ENCODE measurements at places on chromosomes 12 and 14. TPM values are rescaled to one million over a fixed set of nuclear protein-coding genes. Genes with fewer than 3 reads are reported as not detected.

GRCh38 chr12:132560614-132561426, 49.6 kb downstream of the LRCOL1 start:
- DNase-seq: no peak
- H3K4me3 ChIP-seq: peak overlapping the region; percentile 72
- H3K27me3 ChIP-seq: no peaks in the 10 kb centered on the region
- H3K4me1 ChIP-seq: peaks cover 6% of the 10 kb centered on the region
- H3K36me3 ChIP-seq: no peaks in the 10 kb centered on the region

DNA sequence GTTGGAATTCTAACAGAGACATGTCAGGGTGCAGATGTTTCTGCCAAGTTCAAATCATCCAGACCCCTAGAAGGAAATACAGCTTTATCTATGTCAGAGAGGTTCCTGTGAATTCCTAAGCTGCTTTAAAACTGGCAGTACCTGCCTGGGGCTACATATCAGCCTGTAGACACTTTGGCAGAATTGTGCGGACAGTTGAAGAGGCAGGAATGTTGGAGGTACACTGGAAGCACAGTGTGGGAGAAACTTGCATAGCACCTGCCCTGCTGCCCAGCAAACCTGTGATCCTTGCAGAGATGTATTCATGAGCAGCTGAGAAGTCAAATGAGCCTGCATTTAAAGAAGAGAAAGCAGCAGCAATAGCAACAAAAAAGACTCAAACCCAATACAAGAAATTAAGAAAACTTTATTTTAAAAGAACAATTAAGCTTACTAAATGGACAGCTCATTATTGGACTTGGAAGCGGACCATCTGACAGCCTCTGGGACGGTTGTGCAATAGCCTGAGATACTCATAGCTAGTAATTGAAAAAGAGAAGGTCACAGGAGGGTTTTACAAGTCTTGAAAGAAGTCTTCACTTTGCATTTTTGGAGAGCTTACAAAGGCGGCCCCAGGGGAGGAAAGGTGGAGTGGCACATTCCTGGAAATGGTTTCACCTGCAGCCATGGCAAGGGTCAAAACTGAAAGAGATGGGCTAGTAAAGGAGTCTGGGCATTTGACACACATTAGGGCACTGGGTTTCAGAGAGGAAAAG, 280.9 kb upstream of the FLRT2 start:
- no peak overlapping the region for H3K4me3 ChIP-seq
- H3K27ac ChIP-seq: no peak overlapping the region

- peak overlapping the region; percentile 83 for H3K27ac ChIP-seq
- H3K4me1 ChIP-seq: peaks cover 25% of the 10 kb centered on the region
- no peaks in the 10 kb centered on the region for H3K36me3 ChIP-seq
These were observed 216.5 kb downstream of the PHLDA1 start for GRCh38 chr12:75814851-75815754.

- H3K4me3 ChIP-seq: no peak overlapping the region
- no peaks in the 10 kb centered on the region for H3K27me3 ChIP-seq
- H3K4me1 ChIP-seq: peaks cover 36% of the 10 kb centered on the region
- no peak for DNase-seq
- peaks cover 8% of the 10 kb centered on the region for H3K36me3 ChIP-seq
These were observed 1.9 kb upstream of the SCFD1 start for GRCh38 chr14:30620178-30620577.

GRCh38 chr12:103748002-103748401, 93.0 kb downstream of the NT5DC3 start:
- H3K27me3 ChIP-seq: no peaks in the 10 kb centered on the region
- H3K4me3 ChIP-seq: no peak overlapping the region
- peaks cover 3% of the 10 kb centered on the region for H3K4me1 ChIP-seq
- H3K27ac ChIP-seq: no peak overlapping the region
- H3K36me3 ChIP-seq: no peaks in the 10 kb centered on the region
- no peak for DNase-seq

DNA sequence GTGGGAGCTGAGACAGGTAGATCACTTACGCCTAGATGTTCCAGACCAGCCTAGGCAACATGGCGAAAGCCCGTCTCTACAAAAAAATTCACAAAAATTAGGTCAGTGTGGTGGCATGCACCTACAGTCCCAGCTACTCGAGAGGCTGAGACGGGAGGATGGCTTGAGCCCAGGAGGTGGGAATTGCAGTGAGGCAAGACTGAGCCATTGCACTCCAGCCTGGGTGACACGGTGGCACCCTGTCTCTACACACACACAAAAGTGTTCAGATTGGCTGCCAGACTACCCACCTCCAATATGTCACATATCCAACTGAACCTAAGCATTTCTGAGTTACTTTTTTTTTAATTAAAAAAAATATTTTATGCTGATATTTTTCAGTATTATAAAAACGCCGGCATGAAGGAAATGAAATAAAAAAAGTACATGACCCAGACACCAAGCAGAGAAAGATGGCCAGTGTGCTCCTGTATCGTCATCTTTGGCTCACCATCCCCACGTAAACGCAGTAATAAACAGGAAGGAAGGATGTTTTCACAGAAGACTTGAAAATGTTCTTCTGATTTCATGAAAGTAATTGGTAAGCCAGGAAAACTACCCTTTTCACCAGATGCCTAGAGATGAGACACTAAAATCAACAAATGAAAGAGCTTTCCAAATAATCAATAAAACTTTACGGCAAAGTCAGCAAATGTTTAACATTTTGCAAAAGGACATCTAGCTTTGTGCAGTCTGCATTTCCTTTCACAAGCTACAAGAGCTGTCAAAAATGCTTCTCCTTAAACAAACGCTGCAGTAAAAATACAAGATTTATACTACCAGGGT, 26.4 kb downstream of the CDC42BPB start:
- no peak for DNase-seq
- H3K36me3 ChIP-seq: no peaks in the 10 kb centered on the region
- peak overlapping the region; percentile 65 for H3K27ac ChIP-seq
- no peak overlapping the region for H3K4me3 ChIP-seq
- H3K4me1 ChIP-seq: peaks cover 31% of the 10 kb centered on the region

DNA sequence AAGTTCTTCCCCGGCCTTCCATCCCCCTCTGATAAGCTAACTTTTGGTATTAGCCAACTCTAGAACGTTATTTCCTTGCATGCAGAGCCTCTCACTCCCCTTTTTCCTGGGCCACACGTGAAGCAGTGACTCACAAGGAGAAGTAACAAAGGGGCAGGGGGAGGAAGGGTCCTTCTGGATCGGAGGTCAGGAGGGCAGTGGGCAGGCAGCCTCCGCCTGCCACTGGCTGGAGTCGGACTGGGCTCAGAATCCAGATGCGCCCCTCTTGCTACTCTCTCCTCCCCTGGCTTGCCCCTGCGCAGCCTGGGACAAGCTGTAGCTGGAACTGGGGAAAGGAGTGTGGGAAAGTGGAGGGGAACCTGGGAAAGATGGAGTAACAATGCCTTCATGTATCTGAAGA, 55.0 kb downstream of the TPCN1 start:
- DNase-seq: peak; percentile 38
- H3K36me3 ChIP-seq: peaks cover 13% of the 10 kb centered on the region
- H3K4me3 ChIP-seq: no peak overlapping the region
- no peaks in the 10 kb centered on the region for H3K27me3 ChIP-seq
- H3K4me1 ChIP-seq: peaks cover 23% of the 10 kb centered on the region
- no peak overlapping the region for H3K27ac ChIP-seq

DNA sequence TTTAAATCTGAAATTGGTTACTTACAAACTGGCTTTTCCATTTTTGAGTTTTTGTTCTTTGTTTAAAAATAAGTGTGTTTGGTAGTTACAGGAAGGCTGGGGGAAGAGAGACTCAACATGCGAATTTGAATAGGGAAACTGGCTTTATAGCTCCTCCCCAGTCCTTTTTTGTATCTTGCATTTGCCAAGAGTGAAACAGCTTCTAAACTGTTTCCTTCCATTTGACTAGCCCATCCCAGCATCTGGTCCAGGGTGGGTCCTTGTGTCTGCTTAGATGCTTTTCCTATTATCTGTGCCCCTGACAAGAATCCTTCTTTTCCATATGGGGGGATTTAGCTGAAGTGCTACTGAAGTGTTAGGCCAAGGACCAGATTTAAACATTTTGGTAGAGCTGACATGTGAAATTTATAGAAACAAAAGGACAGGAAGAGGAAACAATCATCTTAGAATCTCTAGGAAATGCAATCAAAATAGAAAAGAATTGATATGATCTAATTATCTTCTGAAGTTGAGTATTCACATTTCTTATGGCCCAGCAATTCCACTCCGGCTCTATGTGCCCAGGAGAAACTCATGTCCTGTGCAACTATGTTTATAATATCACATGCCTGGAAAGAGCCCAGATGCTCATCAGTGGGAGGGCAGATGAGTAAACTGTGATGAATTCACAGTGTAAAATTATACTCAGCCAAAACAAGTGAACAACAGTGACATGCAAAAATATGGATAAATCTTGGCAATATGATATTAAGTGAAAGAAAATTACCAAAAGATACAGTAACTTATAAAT, 7.4 kb downstream of the SMOC1 start:
- no peak for DNase-seq
- H3K27ac ChIP-seq: no peak overlapping the region
- no peaks in the 10 kb centered on the region for H3K4me1 ChIP-seq
- H3K36me3 ChIP-seq: no peaks in the 10 kb centered on the region

GRCh38 chr12:84480803-84481202, 431.8 kb downstream of the SLC6A15 start:
- no peak overlapping the region for H3K27ac ChIP-seq
- no peak for DNase-seq
- H3K4me3 ChIP-seq: no peak overlapping the region
- H3K36me3 ChIP-seq: no peaks in the 10 kb centered on the region
- no peaks in the 10 kb centered on the region for H3K4me1 ChIP-seq

DNA sequence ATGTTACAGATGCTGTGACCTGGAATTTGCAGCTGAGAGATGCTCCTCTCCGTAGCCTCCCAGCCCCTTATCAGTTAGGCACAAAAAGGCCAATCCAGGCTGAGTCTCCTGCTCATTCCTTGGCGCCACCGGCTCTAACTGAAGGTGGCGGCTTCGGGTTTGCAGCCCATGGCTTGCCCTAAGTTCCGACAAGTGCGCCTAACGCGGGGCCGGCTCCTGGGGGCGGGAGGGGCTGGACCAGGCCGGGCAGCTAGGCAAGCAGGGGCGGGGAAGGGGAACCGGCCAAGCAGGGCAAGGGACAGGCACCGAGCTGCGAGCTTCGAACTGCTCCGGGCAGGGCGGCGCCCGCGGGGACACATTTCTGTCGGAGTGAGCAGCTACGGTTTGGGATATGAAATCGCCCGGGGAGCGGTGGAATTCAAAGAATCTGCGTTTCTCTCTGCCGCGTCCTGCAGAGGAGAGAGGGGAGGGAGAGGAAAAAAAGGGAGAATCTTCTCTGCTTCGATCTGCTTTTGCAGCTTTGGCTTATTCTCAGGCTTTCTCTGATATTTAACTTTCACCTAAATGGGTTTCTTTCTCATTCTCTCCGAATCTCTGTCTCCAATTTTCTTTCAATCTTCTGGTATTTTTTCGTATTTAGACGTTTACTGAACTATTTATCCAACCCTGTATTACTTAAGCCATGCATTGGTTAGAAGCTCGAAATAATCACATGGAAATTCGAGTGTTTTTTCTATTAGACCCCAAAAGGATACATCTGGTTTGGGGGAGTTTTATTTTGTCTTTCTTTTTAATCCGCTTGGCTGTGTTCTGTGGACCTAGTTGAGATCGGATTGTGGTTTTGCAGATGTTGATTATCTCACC, 1.6 kb upstream of the HOXC12 start:
- H3K27me3 ChIP-seq: peaks cover 84% of the 10 kb centered on the region
- no peak overlapping the region for H3K4me3 ChIP-seq
- H3K36me3 ChIP-seq: peaks cover 4% of the 10 kb centered on the region
- no peak for DNase-seq
- H3K27ac ChIP-seq: no peak overlapping the region

DNA sequence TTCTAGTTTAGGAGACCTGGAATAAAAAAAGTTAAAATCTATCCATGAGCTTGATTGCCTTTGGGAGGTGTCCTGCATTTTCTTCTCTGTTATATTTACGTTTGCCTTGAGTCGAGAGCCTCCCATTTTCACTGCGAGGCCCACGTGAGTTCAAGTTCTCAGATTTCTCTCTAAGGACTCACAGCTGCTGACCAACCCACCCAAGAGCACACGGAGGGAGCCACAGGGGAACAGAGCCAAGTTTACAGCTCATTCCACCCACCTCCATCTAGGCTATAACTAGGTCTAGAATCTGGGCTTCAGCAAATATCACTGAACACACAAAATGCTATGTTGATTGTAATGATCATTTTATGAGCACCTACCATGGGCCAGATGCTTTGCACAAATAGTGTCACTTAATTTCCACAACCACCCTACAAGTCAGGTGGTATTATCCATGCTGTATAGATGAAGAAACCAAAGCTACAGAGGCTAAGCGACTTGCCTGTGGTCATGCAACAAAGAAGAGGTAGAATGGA, 16.7 kb downstream of the ALDH1L2 start:
- no peaks in the 10 kb centered on the region for H3K27me3 ChIP-seq
- no peak overlapping the region for H3K4me3 ChIP-seq
- H3K27ac ChIP-seq: peak overlapping the region; percentile 53
- peaks cover 62% of the 10 kb centered on the region for H3K36me3 ChIP-seq

GRCh38 chr12:57129889-57130288, 1.6 kb downstream of the LRP1 start:
- H3K4me1 ChIP-seq: peaks cover 65% of the 10 kb centered on the region
- no peaks in the 10 kb centered on the region for H3K36me3 ChIP-seq
- H3K27me3 ChIP-seq: no peaks in the 10 kb centered on the region
- H3K4me3 ChIP-seq: peak overlapping the region; percentile 87

DNA sequence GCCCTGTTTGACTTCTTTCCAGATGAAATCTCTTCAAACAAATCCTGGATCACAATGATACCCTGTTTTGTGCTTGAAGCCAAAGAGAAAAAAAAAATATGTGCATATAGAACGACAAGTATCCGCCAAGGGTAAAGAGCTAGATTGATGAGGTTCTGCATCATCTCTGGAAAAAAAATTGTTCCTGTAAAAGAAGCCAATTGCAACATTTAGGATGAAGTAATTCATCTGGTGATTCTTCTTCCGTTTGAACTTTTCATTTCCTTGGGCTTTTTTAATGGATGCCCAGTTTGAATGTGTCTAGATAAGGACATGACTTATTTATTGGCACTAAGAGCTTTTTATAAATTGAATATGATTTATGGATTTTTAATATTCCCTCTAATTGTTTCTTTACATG, 38.1 kb upstream of the NPAS3 start:
- no peaks in the 10 kb centered on the region for H3K36me3 ChIP-seq
- no peak overlapping the region for H3K27ac ChIP-seq
- H3K4me1 ChIP-seq: peaks cover 6% of the 10 kb centered on the region
- H3K27me3 ChIP-seq: no peaks in the 10 kb centered on the region

DNA sequence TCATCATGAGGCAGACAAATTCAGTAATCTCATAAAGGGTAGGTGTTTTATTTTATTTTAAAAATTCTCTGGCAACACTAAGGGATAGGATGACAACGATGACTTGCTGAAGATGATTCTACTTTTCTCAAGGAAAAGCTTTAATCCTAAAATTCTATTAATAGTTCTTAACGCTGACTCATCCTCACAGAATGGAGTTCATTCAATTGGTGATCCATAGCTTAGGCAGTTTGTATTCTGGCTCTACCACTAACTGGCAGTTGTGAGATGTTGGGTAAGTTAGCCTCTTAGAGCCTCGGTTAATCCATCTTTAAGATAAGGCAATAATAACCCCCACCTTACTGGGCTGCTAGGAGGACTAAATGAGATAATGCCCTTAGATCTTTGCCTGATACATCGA, 116.3 kb downstream of the RTN1 start:
- H3K4me1 ChIP-seq: no peaks in the 10 kb centered on the region
- no peaks in the 10 kb centered on the region for H3K36me3 ChIP-seq
- H3K4me3 ChIP-seq: no peak overlapping the region
- DNase-seq: no peak
- H3K27ac ChIP-seq: no peak overlapping the region
- H3K27me3 ChIP-seq: peaks cover 11% of the 10 kb centered on the region

The SPX gene
- total RNA-seq: 2.6 TPM

The TBX5 gene
- total RNA-seq: not detected

The TMEM19 gene
- total RNA-seq: 25.7 TPM

The TCL1B gene
- not detected for total RNA-seq

The ADAM20 gene
- 0.35 TPM for total RNA-seq

The EMP1 gene
- 30.7 TPM for total RNA-seq

The DCN gene
- total RNA-seq: 2,473 TPM

The PRB4 gene
- not detected for total RNA-seq
